Stimulated activated CD8-positive, alpha-beta memory T cell treated with anti-CD3 and anti-CD28 coated beads, Interleukin-4, amount 100 ng/mL, for 4 hours (primary cell): ENCODE measurements at places on chromosomes 12 and 14.

DNA sequence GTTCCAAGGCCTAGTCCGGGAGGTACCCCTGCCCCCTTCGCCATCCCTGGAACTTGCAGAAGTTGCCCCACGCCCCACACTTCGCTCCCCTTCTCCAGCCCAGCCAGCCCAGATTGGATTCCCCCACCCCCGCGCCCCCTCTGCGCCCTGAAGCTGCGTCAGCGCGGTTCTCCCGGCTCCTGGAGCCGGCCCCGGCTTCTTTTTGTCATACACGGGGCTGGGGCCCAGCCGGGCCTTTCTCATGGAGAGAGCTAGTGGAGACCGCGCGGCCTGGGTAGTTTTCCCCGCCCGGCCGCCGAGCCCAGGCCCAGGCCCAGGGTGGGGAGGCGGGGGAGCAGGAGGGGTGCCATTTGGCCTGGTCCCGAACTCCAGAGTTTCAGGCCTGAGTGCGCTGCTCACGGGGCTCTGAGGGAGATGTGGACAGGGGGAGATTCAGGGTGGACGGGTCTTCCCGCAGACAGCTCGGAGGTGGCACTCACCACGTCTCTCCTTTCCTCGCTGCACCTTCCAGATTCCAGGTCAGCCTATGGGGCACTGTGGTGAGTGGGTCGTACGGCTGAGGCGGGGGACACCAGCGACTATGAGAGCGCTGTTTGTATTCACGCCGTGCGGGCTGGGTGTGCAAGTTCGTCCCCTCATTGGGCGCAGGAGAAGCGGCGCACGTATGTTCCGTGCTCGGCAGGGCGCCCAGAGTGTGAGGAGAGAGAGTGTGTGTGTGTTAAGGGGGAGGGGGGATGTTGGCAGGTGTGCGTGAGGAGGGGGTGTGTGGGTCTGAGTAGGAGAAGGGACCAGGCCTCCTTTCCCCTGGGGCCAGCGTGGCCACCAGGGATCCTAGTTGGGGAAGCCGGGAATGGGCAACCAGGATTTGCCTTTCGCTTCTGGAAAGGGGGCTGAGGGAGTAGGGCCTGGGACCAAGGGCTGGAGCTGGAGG, 785 bp upstream of the LHX5 start:
- no peak for DNase-seq

DNA sequence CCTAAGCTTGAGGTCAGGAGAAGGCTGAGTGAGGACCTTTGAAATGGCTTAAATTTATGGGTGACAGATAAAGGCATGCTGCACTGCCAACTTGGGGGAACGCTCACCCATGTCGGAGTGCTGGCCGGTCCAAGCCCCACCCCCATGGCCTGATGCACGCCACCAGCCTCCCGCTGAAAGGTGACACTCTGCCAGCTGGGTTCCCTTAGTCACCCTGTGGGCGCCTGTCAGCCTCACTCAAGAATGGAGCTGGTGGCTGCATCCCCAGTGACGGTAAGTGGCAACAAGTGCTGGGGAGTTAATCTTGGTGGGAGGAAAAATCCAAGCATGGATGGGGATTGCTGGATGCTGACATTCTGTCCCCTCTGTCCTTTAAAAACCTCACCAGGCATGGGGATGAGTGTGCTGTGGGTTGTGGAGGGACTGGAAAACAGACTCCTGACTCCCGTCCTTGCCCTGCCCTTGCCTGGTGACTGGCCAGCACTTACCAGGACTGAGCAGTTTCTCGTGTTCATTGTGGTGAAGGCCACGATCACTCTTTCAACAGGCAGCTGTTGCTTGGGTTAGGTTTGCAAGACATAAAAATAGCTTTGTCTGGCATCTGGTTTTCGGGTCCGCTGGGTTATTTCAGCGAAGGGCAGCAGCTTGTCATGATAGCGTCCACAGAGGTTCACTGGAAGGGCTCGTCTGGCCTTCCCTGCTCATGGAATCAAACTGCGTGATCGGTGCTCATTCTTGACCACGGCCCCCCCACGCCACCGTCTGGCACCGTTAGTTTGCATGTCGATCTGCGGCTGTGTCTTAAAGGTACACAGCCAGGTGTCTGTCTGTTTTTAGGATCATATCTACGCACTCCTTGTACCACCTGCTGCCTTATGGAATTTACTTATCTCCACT, 15.0 kb downstream of the ACACB start:
- no peak for DNase-seq

DNA sequence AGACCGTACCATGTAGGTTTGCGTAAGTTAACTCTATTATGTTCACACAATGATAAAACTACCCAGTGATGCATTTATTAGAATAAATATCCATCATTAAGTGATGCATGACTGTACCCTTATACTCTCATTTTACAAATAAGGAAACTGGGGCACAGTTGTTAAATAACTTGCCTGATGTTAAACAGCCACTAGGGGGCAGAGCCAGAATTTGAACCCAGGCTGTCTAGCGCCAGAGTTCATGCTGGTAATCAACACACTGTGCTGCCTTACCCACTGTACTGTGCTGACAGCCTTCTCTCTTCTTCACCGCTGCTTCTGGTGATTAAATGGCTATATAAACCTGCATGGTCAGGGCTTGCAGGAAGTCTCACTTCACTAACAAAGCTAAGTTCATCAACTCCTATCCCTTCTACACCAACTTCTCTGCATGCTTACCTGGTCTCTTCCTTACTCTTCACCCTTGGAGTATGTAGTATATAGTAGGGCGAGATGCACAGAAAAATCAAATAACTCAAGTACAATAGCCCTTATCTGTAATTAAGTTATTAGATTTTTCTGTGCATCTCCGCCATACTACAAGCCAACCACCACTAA, 43.6 kb upstream of the APPL2 start:
- DNase-seq = peak; percentile 1

- DNase-seq = no peak
Observed at GRCh38 chr14:35338731-35339405, 46.7 kb downstream of the PSMA6 start.

DNA sequence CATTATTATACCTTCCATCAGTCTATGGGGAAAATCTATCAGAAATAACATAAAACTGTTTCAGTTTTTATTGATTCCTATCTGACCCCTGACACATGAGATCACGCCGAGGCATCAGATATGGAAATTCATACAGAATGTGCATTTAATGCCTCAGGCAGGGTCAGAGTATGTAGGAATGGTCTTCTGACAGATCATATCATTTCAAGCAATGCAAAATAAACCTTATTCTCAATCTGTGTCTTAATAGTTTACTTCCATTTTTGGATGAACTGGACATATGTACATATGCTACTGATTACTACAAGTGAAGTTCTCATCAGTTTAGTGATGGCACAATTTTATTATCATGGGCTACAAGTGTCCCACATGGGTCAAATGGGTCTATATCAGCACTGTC, 150.0 kb downstream of the ANKS1B start:
- DNase-seq = no peak

GRCh38 chr12:71354871-71355270, 84.7 kb upstream of the LGR5 start:
- DNase-seq = no peak

GRCh38 chr14:32559048-32559447, 229.9 kb downstream of the AKAP6 start:
- no peak for DNase-seq

GRCh38 chr14:101740981-101741380, 20.5 kb upstream of the PPP2R5C start:
- DNase-seq = no peak

- DNase-seq = no peak
Observed at GRCh38 chr14:68407285-68407684, 385.6 kb downstream of the ZFP36L1 start.

DNA sequence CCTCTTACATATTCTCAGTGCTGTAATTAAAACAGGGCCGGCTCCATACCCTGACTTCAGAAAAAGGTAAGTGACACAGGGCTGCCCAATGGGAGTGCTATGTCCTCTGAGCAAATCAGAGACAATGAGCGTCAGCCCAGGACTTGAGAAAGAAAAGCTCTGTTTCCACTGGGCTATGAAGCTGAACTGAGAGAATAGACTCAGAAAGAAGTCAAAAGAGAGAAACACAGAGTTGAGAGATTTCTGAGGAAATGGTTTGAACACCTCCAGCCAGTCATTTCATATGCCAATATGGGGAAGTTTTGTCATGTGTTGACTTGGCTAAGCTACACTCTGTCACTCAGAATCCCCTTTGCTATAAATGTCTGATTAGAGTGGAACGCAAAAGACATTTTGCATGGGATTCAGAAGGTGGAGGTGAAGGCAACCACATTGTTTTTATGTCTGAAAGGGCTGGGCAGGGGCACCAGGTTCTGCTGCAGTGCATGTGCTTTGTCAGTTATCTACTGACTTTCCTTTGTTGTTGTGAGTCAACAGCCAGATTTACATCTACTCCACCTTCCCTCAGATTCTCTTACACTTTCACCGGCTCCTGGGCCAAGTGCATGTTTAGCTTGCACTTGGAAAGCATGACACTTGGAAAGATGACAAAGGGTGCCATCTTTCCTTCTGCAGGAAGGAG, 313.3 kb downstream of the DUSP6 start:
- no peak for DNase-seq

GRCh38 chr12:132518354-132518992, 28.5 kb downstream of the FBRSL1 start:
- DNase-seq = no peak

DNA sequence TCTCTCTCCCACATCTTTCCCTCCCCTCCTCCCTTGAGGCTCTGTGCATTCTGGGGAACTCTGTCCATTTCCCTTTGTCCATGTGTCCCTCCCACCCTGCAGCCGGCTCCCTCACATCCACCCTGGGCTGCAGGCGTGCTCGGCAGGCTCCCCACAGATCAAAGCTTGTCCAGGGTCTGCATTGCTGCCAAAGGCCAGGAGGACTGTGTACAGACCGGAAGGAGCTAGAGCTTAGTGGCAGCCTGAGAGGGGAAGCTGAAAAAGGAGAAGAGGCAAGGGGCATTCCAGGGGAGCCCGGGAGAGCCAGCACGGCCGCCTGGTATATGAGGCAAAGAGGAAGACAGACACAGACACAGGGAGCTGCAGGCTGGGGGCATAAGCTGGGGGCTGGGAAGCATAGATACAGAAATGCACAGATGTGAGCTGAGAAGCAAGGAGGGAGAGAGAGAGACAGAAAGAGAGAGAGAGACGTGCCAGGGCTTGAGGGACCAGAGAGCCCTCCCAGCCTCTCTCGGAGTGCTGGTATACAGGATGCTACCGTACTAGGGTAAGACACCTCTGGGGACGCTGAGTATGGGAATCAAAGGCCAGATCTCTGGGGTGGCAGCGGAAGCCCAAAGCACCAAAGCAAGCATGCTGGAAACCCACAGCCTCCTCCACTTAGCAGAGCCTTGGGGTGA, 3.3 kb downstream of the CD4 start:
- DNase-seq = no peak

DNA sequence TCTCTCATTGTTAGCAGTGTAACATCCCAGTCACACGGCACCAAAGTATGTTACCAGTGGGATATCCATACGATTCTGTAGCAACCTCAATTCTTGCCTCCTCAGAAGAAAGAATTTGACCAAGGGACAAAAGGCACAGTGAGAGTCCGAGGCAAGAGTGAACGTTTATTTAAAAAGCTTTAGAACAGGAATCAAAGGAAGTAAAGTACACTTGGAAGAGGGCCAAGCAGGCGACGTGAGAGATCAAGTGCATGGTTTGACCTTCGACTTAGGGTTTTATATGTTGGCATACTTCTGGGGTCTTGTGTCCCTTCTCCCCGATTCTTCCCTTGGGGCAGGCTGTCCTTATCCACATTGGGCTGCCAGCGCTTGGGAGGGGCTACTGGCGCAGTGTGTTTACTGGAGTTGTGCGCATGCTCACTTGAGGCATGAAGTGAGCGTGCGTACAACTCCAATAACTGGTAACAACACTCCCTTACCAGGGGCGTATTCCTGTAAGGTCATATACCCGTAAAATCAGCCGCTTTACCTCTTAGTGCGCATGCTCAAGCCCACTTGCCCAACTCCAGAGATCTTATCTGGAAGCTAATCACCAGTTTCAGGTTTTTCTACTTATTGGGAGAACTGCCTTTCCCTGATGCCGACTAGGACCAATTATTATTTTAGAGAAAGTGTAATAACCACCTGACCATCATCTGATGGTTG, 71.7 kb downstream of the FAR2 start:
- DNase-seq = no peak

GRCh38 chr12:57129321-57129842, 1.1 kb downstream of the LRP1 start:
- no peak for DNase-seq

DNA sequence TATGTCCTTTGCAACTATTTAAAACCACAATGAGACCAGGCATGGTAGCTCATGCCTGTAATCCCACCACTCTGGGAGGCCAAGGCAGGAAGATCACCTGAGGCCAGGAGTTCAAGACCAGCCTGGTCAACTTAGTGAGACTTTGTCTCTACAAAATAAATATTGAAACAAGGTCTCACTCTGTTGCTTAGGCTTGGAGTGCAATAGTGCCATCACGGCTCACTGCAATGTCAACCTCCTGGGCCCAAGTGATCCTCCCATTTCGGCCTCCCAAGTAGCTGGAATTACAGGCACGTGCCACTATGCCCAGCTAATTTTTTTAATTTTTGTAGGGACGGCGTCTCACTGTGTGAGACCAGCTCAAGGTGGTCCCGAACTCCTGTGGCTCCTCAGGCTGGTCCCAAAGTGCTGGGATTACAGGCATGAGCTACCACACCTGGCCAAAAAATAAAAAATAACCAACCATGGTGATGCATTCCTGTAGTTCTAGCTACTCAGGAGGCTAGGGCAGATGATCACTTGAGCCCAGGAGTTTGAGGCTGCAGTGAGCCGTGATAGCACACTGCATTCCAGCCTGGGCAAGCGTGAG, 955 bp upstream of the FITM1 start:
- no peak for DNase-seq

DNA sequence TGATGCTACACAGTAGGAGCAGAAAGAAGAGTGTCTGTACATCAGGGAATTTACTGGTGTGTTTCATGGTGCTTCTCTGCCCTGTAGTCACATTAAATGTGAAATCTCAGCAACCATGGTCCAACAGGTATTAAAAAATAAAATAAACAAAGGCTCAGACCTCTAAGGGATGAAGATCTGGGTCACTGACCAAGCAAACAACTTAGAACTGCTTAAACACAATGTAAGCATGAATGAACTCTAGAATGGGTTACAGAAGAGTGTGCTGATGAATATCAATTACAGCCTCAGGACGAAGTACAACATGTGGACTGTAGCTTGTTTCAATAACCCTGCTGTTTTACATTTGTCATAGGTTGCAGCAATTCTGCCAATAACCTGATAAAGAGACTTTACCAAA, 47.4 kb downstream of the SLC35F4 start:
- DNase-seq = no peak

DNA sequence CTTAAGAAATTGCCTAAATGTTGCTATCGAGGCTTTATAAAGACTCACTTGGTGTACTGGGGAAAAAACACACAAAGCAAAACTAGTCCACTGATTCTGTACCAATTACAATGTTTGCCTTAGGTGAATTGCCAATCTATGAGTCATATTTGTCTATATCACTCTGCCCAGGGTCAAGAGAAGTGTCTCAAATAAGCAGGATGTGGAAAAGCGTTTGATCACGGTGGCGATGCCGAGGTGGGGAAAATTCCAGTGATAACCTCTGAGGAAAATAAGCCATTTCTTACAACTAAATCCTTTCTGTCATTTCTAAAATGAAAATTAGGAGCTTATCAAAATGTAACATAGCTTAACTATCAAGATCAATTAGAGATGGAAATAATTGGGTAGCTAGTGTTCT, 148.6 kb upstream of the DIO3 start:
- no peak for DNase-seq

- DNase-seq = no peak
Observed at GRCh38 chr12:104340177-104340576, 36.6 kb downstream of the EID3 start.

- DNase-seq = no peak
Observed at GRCh38 chr12:15355766-15356165, 33.5 kb downstream of the PTPRO start.
